ENCODE measurements at places on chromosomes 13 and 19.

GRCh38 chr19:46040952-46041500, at the start of gene IGFL4:
Gene IGFL4 (minus strand): TSS chr19:46041002. CDS start chr19:46040962, 40 bp downstream.
- DNase-seq: no peak

DNA sequence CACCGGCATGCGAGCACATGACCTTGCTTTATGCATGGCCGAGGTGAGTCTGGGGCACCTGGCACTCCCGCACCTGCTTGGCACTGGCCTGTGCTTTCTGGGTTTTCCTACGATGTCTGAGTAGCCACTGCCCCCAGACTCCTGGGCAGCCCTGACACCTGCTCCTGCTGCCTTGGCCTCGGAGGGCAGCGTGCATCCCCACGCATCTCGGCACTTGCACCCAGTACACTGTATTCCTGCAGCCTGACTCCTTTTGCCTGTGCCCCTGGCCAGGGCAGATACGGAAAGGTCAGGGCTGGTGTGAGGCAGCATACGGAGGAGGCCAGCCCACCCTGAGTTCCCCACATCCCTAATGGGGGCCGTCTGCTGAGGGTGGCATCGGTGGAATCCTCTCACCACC, 340.6 kb downstream of the TEX29 start:
- DNase-seq: no peak

DNA sequence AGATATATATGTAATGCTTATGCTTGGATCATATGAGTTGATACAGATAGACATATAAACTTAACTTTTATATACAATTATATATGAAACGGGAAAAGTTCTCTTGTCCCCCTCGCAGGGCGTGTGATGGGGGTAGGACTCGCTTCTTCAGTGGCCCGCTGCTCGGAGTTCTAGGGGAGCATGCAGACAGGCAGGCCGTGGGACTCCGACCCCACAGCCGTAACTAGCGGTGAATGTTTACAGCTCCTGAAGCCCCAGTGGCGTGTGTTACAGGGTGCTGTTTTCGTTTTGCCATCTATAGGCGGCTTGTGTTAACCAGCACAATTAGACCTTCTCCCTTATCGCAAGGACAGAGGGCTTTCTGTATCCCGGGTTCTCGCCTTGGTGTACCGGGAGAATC, 1899.8 kb downstream of the PCDH9 start:
- DNase-seq: no peak

DNA sequence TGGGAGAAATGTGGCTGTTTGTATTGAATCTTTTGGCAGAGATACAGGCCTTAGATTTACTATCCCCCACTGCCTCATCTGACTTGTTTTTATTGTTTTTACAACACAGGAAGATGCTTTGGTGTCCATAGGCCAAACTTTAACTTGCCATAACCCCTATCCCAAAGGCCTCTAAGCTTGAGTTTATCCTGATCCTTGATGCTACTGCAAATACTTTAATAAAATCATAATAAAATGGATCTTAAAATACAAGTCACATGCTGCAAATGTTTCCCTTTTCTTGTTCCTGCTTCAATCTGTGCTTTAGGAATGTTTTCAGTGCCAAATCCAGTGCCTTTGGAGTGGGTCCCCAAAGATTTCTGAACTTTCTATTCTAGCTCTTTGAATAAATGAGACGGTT, 770.6 kb downstream of the DACH1 start:
- no peak for DNase-seq

GRCh38 chr19:45862271-45862563, 730 bp downstream of the SYMPK start:
- no peak for DNase-seq

- DNase-seq: no peak
These were observed 741.0 kb downstream of the PCDH9 start for GRCh38 chr13:66489172-66489571.

- no peak for DNase-seq
These were observed 2.9 kb downstream of the CD70 start for GRCh38 chr19:6587998-6588507.

- DNase-seq: no peak
These were observed 18.7 kb upstream of the LILRA2 start for GRCh38 chr19:54554896-54555295.

DNA sequence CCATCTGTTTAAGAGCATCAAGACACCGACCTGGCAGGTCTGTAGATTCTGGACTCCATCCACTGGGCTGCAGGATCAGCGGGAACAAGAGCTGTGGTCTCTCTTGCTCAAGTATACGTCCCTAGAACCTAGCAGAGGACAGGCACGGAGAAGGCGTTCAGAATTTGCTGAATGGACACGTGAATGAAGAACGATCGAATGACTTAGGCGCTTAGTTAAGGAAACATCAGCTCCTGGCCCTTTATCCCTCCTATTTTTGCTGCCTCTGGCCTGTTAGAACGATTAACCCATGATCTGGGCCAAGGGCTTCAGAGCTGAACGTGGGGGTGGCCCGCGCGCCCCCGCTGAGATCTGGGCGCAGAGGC, 953 bp downstream of the DZIP1 start:
- DNase-seq: peak; percentile 19

DNA sequence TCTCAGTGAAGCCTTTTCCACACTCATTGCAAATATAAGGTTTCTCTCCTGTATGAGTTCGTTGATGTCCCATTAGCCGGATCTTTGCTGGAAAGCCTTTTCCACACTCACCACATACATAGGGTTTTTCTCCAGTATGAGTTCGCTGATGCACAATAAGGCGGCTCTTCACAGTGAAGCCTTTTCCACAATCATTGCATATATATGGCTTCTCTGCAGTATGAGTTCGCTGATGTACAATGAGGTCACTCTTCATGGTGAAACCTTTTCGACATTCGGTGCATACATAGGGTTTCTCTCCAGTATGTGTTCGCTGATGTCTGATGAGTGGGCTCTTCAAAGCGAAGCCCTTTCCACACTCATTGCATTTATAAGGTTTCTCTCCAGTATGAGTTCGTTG, 6.8 kb upstream of the ZNF350 start:
- no peak for DNase-seq

GRCh38 chr13:112057439-112057735, 9.6 kb upstream of the SOX1 start:
- DNase-seq: no peak

DNA sequence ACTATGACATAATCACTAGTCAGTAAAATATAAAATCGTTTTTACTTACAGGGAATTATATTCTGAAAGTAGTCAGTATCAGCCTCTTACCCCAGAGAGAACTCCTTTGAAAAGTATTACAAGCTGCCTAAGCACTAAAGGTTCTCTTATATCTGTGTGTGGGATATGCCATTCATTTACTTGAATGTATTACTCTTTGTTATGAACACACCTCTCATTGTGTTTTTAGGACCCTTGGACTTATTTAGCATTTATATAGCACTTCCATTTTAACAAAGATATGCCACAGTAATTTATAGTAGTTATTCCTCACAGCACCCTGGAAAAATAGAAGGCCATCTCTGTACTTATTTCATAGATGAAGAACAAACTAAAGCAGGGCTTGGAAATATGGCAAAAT, 1178.0 kb downstream of the OLFM4 start:
- no peak for DNase-seq

- DNase-seq: no peak
These were observed 5.2 kb upstream of the F10 start for GRCh38 chr13:113117335-113117872.

GRCh38 chr13:78993792-78994191, 334.8 kb upstream of the OBI1 start:
- DNase-seq: no peak

GRCh38 chr19:45059258-45059965, 16.9 kb downstream of the ZNF296 start:
- peak; percentile 67 for DNase-seq

DNA sequence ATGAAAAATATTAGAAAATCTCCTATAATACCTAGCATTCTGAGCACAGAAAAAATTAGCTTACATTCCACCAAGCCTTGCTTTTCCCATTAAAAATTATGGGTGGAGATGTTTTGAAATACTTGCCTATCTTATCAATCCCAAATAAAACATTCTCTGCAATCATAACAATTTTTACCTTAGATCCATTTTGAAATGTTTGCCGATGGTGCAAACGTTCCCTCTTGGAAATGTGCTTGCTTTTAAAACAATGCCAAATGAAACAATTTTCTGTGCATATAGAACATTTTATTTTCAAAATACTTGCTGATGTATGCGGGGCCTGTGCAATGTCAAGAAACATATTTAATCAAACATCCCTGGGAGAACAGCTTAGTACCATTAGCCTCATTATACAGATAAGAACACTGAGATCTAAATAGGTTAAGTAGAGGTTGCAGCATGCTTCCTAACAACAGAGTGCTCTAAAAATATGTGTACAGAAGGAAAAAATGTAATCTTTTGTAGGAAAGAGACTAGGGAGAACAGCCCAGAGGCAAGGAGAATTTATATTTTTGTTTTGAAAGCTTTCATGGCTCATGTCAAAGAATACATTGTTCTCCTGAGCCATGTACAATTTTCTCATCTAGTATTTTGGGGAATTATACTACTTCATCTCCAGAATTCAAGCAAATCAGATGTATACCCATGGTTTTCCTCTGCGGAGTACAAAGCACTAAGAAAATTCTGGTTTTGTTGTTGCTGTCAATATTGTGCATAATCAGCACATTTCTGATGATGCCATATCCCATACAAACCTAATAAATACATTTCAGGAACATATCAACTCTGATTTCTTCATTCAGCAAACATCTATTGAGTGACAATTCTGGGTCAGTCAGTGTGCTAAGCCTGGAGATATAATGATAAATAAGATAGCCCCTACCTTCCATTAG, 25.9 kb upstream of the FNDC3A start:
- DNase-seq: no peak

DNA sequence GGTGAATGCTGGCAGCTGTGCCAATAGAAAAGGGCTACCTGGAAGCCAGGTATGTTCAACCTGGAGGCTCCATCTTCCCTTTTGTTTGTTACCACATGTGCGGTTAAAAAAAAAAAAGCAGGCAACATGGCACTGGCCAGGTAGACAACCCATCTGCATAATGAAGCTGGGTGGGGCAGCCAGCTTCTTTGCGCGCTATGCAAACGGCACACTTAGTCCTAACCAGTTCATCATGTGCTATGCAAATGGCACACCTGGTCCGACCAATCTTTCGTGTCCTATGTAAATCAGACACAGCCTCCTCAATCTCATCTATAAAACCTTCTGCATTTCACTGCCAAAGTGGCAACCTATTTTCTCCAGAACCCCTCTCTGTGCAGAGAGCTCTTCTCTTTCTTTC, 11.3 kb upstream of the IGSF23 start:
- DNase-seq: no peak

DNA sequence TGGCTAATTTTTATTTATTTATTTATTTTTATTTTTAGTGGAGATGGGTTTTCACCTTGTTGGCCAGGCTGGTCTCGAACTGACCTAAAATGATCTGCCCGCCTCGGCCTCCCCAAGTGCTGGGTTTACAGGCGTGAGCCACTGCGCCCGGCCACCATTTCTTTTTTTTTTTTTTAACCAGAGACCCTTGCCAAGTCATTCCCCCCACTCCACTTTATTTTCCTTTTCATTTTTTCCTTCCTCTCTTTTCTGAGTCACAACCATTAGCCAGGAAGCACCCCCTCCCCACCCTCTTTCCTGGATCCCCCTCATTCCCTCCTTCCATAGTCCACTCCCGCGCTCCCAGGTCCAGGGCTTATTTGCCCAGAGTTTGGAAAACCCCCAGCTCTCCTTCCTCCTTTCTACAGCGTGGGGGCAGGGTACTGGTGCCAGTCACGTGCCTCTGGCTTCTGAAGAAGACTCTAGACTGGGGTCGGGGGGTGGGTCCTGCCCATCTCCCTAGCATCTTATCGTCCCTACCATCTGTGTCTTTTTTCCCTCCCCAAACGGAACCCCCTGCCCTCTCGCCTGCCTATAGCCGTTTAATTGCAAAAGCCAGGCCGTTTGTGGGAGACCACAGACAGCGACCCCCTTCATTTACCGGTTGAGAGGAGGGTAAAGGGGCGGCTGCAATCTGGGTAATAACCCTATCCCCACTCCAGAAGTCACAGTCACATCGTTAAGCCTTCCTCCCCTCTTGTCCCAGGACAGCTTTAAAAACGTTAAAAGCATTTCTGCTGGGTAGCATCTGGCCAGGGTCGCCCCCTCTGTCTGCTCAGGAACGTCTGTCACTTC, 1.1 kb upstream of the CALR start:
- no peak for DNase-seq

GRCh38 chr13:109769275-109769674, 17.1 kb downstream of the IRS2 start:
- no peak for DNase-seq

GRCh38 chr13:55653497-55653896, 1487.2 kb upstream of the PRR20A start:
- DNase-seq: no peak

DNA sequence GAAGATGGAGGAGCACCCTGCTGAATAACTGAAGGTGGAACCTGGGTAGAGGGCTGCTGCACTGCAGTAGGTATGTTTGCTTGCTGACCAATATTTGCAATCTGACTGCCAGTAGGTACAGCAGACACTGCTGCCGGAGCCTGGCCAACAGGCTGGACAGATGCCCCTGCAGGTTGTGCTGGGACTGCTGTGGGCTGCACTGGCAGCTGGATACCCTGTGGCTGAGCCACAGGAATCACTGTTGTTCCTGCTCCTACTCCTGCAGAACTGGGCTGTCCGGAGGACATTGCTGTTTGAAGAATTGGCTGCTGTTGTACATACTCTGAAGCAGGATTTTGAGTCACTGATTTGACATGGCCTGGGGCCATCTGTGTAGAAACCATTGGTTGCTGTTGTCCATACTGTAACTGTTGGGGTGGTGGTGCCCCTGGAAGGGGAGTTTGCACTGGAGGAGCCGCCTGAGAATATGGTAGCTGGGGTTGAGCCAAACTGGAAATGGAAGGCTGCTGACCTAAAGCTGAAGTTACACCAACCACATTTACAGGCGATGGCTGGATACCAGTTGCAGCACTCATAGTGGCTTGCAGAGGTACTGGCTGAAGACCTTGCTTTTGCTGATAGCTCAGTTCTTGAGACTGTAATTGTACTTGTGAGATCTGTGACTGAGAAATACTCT, 2.2 kb downstream of the TSC22D1 start:
- DNase-seq: peak; percentile 8

DNA sequence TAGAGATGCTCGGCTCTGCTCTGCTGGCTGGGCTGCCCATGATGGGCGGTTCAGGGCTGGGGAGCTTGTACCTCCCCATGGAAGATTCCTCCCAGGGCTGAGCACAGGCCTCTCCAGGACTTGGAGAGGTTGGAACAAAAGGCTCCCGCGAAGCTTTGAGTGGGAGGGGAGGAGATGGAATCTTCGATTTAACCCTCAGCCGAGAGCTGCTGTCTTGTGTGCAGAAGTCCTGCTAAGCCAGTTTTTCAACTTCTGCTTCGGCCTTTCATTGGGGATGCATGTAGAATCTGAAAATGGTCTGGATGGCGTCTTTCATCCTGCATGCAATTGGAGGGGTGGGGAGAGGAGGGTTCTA, 163.3 kb downstream of the KDM4B start:
- no peak for DNase-seq

GRCh38 chr19:32798201-32798600, 71.4 kb downstream of the SLC7A9 start:
- no peak for DNase-seq

GRCh38 chr19:45179072-45179891, 698 bp downstream of the BLOC1S3 start:
- peak; percentile 54 for DNase-seq

- DNase-seq: peak; percentile 33
These were observed 135.7 kb downstream of the LMO7 start for GRCh38 chr13:75771818-75772217.

GRCh38 chr13:61954092-61954491, 538.4 kb upstream of the PCDH20 start:
- DNase-seq: peak; percentile 3
